ENCODE measurements at places on chromosomes 7 and 10. TPM values are rescaled to one million over a fixed set of nuclear protein-coding genes. Genes with fewer than 3 reads are reported as not detected.

Gene OR2F1
- under 0.01 TPM for total RNA-seq

Gene SLC13A4
- total RNA-seq: not detected

Gene PBLD
- 2.7 TPM for total RNA-seq

Gene ZNF800
- total RNA-seq: 91.0 TPM

Gene HGF
- 2.7 TPM for total RNA-seq

Gene THSD7A
- 0.10 TPM for total RNA-seq

Gene LIPK
- total RNA-seq: not detected

Gene NXPH1
- total RNA-seq: not detected

Gene MKRN1
- 153 TPM for total RNA-seq

Gene PSD
- total RNA-seq: 4.1 TPM

Data from mononuclear cell (primary cell).